ENCODE measurements at places on chromosomes 12 and 14. TPM values are rescaled to one million over a fixed set of nuclear protein-coding genes. Genes with fewer than 3 reads are reported as not detected.

NTS gene
- not detected for total RNA-seq

- no peaks in the 10 kb centered on the region for H3K27me3 ChIP-seq
- peaks cover 25% of the 10 kb centered on the region for H3K36me3 ChIP-seq
- peak overlapping the region; percentile 8 for H3K4me3 ChIP-seq
- H3K27ac ChIP-seq: peak overlapping the region; percentile 87
- H3K4me1 ChIP-seq: peaks cover 57% of the 10 kb centered on the region
Observed at GRCh38 chr12:46218322-46219095, 50.3 kb downstream of the SLC38A1 start.

AVPR1A gene
- 0.16 TPM for total RNA-seq

- H3K27ac ChIP-seq: peak overlapping the region; percentile 21
- peaks cover 34% of the 10 kb centered on the region for H3K36me3 ChIP-seq
- no peak overlapping the region for H3K4me3 ChIP-seq
- no peak for DNase-seq
Observed at GRCh38 chr14:92646952-92647796, 101.3 kb downstream of the LGMN start.

TAS2R9 gene
- total RNA-seq: not detected

DNA sequence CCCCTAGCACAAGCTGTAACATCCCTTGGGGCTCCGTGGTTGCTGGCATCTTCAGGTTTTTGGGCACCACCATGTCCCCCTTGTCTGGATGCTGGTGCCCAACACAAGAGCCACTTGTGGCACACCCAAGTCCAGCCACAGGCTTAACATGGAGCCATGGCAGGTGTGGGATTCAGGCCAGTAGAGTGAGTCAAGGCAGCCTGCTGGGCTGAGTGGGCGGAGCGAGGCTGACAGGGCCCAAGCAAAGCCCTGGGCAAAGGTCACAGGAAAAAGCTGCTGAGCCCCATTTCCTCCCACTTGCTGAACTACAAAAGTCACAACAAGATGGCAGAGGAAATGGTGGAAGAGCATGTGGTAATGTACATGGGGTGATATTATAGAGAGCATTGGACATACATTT lies 950.7 kb upstream of the FLRT2 start:
- H3K27me3 ChIP-seq: no peaks in the 10 kb centered on the region
- DNase-seq: no peak
- no peak overlapping the region for H3K4me3 ChIP-seq

DNA sequence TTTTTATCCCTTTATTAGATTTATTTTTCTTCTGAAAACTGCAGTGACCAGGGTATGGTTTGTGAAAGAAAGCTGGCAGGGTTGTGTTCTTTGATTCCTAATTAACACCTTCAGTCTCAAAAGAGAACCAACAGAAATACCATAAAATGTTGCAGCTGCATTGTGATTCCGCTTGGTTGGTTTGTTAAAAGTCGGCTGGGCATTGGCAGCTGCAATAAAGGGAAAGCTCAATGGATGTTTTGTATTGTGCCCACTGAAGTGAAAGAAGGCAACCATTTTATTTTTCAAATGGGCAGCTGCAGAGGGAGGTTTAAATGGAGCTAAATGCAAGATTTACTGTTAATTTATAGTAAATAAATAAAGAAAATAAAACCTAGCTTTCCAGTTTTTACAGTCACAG lies 16.7 kb downstream of the LGR5 start:
- H3K4me1 ChIP-seq: no peaks in the 10 kb centered on the region
- H3K4me3 ChIP-seq: no peak overlapping the region
- no peak overlapping the region for H3K27ac ChIP-seq
- DNase-seq: no peak
- no peaks in the 10 kb centered on the region for H3K36me3 ChIP-seq

DNA sequence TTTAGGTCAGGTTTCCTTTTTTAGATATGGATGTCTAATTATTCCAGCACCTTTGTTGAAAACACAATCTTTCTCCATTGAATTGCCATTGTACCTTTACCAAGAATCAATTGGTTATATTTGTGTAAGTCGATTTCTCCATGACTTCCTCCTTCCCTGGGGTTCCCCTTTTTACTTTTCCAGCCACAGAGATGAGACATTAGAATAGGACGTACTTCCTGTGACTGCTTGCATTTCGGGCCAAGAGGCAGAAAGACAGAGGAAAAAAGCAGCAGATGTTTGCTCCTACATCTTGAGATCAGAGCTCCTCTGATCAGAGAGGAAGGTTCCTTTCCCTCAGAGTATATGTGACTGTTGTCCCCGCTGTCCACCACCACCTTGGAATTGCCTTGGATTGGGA lies 453.7 kb upstream of the RGS6 start:
- no peaks in the 10 kb centered on the region for H3K4me1 ChIP-seq
- peak; percentile 14 for DNase-seq
- no peak overlapping the region for H3K4me3 ChIP-seq
- H3K36me3 ChIP-seq: no peaks in the 10 kb centered on the region
- no peak overlapping the region for H3K27ac ChIP-seq

DNA sequence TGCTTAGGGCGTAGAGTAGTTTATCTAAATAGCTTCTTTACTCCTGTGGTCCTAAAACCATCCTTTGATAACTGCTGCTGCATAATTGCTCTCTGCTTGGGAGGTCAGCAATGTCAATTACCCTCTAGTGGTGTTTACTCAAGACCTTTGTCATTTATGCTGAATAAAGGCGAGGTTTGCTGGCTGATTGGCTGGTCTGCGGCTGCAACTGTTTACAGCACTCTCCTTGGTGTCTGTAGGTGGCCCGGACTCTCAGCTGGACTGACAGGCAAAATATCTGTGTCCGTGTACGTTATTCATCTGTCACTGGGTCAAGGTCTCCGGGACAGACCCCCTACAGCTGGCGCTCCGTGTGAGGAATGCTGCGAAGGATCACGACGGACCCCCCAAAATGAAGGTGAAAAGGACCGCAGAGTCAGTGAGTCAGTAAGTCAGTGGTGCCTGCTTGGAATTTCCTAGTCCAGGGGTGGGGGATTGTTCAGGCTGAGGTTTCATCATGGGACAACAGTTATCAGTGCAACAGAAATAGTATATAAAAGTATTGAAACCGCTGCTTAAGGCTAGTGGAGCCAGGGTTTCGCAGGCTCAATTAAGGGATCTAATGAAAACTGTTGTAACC lies 253.3 kb upstream of the DIO2 start:
- no peak overlapping the region for H3K4me3 ChIP-seq
- no peak for DNase-seq
- no peaks in the 10 kb centered on the region for H3K4me1 ChIP-seq
- no peaks in the 10 kb centered on the region for H3K27me3 ChIP-seq
- no peak overlapping the region for H3K27ac ChIP-seq
- no peaks in the 10 kb centered on the region for H3K36me3 ChIP-seq

- peaks cover 6% of the 10 kb centered on the region for H3K27me3 ChIP-seq
- no peaks in the 10 kb centered on the region for H3K36me3 ChIP-seq
- H3K4me3 ChIP-seq: no peak overlapping the region
- no peak for DNase-seq
Observed at GRCh38 chr14:38202444-38203191, 5.1 kb upstream of the SSTR1 start.

DNA sequence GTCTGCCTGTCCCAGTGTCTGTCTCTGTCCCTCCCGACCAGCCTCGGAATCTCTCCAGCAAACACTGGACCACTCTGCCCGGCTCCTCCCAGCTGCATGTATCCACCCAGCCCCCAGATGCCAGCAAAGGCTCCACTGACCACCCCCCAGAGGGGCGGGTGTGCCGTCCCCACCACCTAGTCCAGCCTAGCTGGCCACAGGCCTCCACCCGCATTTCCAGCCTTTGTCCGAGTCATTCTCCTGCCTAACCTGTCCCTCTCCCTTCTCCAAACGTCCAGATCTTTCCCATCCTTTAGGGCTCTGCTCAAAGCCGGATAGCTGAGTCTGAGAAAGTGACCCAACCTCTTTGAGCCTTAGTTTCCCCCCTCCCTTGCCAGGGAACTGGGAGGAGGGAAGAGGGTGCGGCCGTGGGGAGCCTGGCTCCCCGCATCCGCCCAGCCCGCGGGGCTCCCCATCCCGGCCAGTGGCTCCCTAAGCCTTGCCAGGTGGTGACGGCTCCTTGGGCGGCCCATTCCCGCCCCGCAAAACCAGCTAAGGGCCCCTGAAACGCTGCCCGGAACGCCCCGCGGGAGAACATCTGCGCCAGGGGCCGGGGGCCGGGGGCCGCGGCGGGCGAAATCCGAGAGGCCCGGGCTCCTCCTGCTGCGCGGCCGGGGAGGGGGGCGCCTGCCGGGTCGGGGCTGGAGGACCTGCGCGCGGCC lies 34.6 kb upstream of the ANKRD9 start:
- no peak for DNase-seq
- no peak overlapping the region for H3K27ac ChIP-seq
- H3K27me3 ChIP-seq: peaks cover 13% of the 10 kb centered on the region
- no peak overlapping the region for H3K4me3 ChIP-seq
- H3K36me3 ChIP-seq: no peaks in the 10 kb centered on the region

GRCh38 chr12:99984271-99985128 lies at the start of gene ANKS1B:
ANKS1B (minus strand) TSS chr12:99984936; CDS start chr12:99984237, 699 bp downstream.
- DNase-seq: no peak
- peaks cover 14% of the 10 kb centered on the region for H3K27me3 ChIP-seq
- H3K36me3 ChIP-seq: no peaks in the 10 kb centered on the region
- no peak within 1 kb of the TSS for H3K4me3 ChIP-seq
- no peak within 1 kb of the TSS for H3K27ac ChIP-seq

ZNF219 gene
- total RNA-seq: 7.7 TPM

MYO1H gene
- total RNA-seq: not detected

GRCh38 chr12:66035288-66035966 lies 95.1 kb downstream of the LLPH start:
- no peak overlapping the region for H3K4me3 ChIP-seq
- no peaks in the 10 kb centered on the region for H3K36me3 ChIP-seq
- H3K27ac ChIP-seq: no peak overlapping the region
- no peak for DNase-seq
- H3K4me1 ChIP-seq: no peaks in the 10 kb centered on the region

DNA sequence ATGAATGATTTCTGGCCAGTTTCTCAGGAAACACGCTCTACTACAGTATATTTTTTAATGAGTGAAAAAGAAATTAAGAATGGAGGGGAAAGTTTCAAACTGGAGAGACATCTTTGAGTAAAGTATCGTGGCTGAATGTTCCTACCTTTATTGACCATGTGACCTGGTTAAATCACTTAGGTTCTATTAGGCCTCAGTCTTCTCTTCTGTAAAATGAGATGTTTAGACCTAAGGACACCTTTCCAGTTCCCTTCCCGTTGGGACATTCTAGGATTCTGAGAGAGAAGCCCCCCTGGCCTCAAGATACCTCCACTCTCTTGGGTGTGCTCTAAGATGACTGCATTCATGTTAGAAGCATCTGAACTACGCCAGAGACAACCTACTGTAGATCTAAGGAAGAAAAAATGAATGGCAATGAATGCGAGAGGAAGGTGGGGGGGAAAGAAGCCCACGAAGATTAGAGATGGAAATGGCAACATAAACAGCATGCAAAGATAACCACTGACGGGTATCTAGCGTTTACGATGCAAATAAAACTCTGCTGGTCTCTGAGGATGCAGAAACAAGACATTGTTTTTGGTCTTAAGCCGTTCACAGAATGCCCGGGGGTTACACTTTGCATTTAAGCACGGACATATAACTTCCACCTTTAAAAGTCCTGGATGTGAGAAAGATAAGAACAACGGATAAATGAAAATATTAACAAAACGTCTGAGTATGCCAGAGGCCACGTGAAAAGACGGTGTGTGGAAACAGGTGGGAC lies 599 bp upstream of the CPSF6 start:
- peak overlapping the region; percentile 87 for H3K27ac ChIP-seq
- no peak for DNase-seq
- peak overlapping the region; percentile 54 for H3K4me3 ChIP-seq
- H3K27me3 ChIP-seq: no peaks in the 10 kb centered on the region

DNA sequence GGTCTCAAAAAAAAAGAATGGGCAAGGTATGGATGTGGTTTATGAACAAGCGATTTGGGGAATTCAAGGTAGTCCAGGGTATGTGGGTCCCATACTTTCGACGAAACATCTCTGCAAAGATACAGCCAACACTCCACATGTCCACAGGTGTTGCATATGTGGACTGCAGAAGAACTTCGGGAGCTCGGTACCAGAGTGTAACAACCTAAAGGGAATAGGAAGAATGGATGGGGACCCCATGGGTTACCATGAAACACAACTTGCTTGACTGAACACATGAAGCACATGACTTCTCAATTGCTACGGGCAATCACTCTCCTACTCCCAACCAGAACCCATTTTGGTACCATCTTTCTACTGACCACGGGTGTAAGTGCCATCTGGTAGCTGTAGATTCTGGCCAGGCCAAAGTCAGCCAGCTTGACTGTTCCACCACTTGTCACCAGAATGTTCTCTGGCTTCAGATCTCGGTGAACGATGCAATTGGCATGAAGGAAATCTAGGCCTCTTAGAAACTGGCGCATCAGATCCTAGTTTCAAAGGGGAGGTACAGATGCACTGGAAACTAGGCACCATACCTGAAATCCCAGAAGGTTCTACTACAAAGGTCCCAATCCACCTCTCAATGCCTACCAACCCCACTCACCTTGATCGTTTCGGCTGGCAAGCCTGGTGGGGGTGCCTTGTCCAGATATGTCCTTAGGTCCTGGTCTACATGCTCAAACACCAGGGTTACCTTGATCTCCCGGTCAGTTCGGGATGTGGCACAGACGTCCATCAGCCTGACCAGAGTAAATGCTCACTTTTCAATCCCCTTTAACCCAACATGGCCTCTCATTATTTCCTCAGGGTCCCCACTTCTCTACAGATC lies 1.3 kb downstream of the CDK4 start:
- DNase-seq: no peak
- peaks cover 32% of the 10 kb centered on the region for H3K4me1 ChIP-seq
- H3K27me3 ChIP-seq: no peaks in the 10 kb centered on the region
- H3K27ac ChIP-seq: no peak overlapping the region

GRCh38 chr12:97257726-97258125 lies 204.9 kb upstream of the RMST start:
- no peak for DNase-seq
- H3K27me3 ChIP-seq: no peaks in the 10 kb centered on the region
- no peaks in the 10 kb centered on the region for H3K36me3 ChIP-seq
- no peak overlapping the region for H3K4me3 ChIP-seq
- H3K4me1 ChIP-seq: no peaks in the 10 kb centered on the region

AKAP6 gene
- total RNA-seq: 1.3 TPM

- DNase-seq: peak; percentile 52
- no peak overlapping the region for H3K4me3 ChIP-seq
- H3K4me1 ChIP-seq: no peaks in the 10 kb centered on the region
- no peaks in the 10 kb centered on the region for H3K27me3 ChIP-seq
- peaks cover 36% of the 10 kb centered on the region for H3K36me3 ChIP-seq
- no peak overlapping the region for H3K27ac ChIP-seq
Observed at GRCh38 chr14:74804219-74804825, 41.2 kb downstream of the YLPM1 start.

GRCh38 chr14:91372671-91373495 lies 44.7 kb downstream of the CCDC88C start:
- peak overlapping the region; percentile 86 for H3K27ac ChIP-seq
- H3K4me3 ChIP-seq: peak overlapping the region; percentile 8
- peaks cover 5% of the 10 kb centered on the region for H3K36me3 ChIP-seq
- H3K4me1 ChIP-seq: peaks cover 98% of the 10 kb centered on the region
- peak; percentile 75 for DNase-seq
- H3K27me3 ChIP-seq: no peaks in the 10 kb centered on the region
